ENCODE measurements at places on chromosomes 11 and 22.
A peak's percentile ranks its signal among the peaks of the same experiment; 100 is the strongest.

GRCh38 chr11:101126551-101127196 is 2.9 kb downstream of the PGR start:
- no peak for DNase-seq

DNA sequence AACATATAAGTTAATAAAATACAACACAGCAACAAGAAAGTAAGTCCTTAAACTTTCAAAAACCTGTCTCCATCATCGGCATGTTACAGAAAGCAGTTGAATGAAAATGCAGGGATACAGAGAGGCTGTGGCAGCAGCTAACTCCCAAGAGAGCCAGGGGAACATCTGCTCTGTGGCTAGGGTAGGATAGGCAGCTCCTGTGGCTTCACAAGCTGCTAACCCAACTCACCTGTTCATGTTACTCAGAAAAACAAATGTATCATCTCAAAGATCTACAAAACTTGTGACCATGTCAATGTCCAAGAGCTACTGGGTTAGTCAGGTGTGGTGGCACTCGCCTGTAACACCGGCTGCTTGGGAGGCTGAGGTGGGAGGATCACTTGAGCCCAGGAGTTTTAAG is 15.2 kb upstream of the PLAAT3 start:
- no peak for DNase-seq

DNA sequence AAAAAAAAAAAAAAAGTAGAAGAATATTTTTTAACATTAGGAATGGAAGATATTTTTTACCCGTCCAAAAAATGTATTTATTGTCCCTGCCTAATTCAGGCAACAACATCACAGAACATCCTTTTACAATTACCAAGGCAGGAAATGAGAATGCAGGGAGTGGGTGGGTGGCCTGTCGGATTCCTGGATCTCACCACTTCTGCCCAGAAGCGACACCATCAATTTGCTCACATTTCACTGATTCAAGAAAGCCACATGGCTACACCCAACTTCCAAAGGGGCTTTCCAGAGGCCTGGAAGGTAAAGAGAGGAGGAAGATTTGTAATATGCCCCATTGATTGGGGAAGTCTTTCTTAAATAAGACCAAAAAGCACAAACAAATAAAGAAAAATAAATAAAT is 93.8 kb upstream of the CLPB start:
- no peak for DNase-seq

DNA sequence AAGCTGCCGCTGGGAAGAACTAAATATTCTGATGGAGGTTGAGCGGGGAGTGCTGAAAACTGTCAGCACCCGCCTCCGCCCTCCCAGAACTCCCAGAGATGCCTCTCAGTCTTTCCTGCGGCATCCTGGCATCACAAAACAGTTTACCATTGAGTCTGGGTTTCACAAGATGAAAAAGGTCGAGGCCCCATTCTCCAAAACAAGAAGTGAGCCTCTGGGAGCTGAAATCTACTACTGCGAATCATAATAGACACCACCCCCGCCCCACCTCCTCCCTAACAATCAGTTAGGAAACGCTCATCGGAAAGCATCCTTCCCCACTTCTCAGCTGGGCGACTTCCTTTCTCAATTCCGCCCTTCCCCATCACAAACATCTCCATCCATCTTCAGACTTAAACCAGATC is 1.0 kb downstream of the SUN2 start:
- peak; percentile 67 for DNase-seq

GRCh38 chr11:10454878-10455631 is at the start of gene AMPD3:
Gene AMPD3, plus strand, starts transcription at chr11:10455264. Its CDS starts 6,256 bp downstream, at chr11:10461520.
- peak; percentile 49 for DNase-seq

DNA sequence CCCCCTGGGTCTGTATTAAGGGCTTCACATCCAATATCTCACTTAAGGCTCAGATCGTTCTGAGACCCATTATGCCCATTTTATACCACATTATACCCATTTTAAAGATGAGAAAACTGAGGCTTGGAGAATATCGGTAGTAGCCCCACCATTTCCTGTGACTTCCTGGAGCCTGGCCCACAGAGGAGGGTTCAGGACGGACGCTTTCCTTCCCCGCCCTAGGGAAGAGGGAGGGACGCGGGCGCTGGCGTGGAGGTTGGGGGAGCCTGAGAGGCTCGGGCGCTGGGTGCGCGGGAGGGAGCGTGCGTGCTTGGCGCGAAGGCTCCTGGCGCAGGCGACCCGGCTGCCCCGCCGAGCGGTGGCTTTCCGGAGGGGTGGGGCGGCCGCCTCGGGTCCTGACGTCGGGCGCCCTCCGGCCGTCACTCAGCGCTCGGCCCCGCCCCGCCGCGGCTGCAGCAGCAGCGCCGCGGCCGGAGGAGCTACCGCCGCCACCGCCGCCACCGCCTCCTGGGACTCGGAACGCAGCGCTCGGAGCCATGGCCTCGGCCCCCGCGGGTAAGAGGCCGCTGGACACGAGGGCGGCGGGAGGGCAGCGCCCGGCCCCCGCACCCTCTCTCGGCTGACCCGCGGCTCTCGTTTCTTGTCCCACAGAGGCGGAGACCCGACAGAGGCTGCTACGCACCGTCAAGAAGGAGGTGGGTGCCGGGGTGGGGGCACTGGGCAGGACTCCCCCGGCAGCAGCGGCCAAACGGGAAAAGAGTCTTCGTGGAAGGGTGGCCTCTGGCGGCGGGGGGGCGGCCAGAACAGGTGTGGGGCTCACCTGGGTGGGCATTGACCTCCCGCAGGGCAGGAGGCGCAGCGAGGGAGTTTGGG is at the start of gene SGSM1:
Gene SGSM1, plus strand, starts transcription at position 422 of the 873 bp plus-strand sequence. Its CDS starts 115 bp downstream, at position 537.
- peak; percentile 80 for DNase-seq

DNA sequence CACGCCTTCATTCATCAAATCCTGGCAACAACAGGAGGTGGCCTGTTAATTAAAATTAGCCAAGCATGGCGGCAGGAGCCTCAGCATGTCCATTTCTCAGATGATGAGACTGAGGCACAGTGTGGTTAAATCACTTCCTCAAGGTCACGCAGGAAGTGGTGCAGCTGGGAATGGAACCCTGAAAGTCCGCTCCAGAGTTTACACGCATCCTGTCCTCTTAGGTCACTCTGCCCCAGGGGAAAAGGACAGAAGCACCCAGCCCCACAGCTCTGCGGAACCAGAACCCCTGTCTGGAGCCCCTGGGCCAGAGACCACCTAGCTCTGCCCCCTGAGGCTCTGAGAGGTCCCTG is 19.6 kb downstream of the RPL3 start:
- DNase-seq, result no peak

All from activated CD4-positive, alpha-beta T cell treated with anti-CD3 and anti-CD28 coated beads, Interleukin-2, amount 50 U/mL, for 48 hours (primary cell).